HTR-8/SVneo (cell line): ENCODE measurements at places on chromosomes 1 and 21.

DNA sequence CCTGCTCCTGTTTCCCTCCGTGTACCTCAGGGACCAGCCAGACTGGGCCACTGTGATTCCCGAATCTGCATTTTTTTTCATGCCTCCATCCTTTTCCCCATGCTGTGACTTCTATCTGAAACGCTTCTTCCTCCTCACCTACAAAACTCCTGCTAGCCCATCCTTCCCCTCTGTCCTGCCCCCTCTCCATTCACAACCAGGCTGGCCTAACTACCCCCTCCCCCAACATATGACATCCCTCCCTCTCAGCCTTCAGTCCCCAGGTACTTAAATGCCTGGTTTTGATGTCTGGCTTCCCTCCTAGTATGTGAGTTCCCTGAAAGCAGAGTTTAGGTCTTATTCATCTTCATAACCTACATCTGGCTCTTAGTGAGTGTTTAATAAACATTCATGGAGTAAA is 82.7 kb downstream of the TAS1R2 start:
- no peak for DNase-seq

- DNase-seq, result no peak
These were observed 63.0 kb downstream of the TGFB2 start for GRCh38 chr1:218408135-218408534.

DNA sequence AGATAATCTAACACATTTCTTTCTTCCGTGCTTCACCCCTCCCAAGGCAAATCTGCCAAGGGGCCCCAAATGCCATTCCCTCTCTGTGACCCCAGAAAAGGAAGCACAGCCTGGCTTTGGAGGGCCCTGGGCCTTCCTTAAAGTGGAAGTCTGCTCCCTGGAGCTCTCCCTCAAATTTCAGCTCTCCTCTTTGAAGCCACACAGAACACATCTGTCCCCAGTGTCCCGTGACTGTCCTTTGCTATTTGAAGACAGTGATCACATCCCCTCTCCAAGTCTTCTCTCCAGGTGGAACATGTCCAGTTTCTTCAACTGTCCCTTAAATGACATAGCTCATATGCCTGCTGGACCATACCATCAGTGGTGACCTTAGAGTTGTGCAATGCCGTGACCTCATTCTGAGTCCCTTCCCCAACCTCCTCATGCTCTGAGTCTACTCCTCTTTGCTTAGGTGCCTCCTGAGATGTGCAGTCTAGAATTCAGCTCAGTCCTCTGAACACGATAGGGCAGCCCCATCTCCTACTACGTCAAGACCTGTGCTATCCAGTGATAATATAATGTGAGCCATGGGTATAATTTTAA is 18.4 kb upstream of the FOXO6 start:
- DNase-seq, result no peak

GRCh38 chr21:26137379-26138060 is 33.0 kb downstream of the APP start:
- DNase-seq, result no peak

DNA sequence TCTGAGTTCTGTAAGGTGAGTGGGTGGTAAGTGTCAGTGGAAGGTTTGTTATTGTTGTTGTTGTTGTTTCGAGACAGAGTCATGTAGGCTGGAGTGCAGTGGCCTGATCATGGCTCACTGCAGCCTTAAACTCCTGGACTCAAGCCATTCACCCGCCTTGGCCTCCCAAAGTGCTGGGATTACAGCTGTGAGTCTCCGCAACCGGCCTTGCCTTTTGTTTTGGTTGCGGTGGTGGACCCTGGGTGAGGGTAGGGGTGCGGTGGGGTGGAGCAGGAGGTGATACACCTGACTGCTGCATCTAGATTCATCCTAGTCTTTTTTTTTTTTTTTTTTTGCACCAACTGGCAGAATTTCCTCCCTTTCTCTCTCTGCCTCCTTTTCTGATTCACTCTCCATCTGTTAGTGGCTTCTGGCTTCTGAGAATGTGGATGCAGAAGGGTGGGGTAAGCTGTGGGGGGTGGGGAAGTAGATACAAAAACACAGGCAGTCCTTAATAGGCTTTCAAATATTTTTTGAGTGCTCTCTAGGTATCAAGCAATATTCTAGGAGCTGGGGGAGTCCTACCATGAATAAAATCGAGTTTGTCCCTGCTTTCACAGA is 4.6 kb upstream of the GMEB1 start:
- no peak for DNase-seq

DNA sequence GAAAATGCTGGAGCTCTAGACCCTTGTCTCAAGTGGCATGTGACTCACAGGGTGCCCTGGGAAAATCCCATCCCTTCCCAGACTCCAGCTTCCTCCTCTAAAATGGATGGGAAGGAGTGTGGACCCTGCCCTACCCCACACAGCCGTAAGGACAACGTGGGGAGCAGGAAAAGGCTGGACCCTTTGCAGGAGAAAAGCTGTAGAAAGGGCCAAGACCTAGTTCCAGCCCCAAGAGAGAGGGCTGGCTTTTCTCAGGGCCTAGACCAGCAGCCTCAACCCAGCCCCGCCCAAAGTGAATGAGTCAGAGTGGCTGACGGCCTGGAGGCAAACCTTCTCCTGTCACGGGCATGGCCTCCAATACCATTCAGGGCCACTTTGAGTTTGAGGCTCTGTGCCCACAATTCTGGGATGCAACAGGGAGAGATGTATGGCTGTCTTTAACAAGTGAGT is 1.1 kb downstream of the LAMB3 start:
- DNase-seq, result peak; percentile 74

GRCh38 chr1:31627930-31628559 is 10.6 kb downstream of the HCRTR1 start:
- no peak for DNase-seq

- DNase-seq, result no peak
These were observed 59.1 kb downstream of the EIF4G3 start for GRCh38 chr1:21117597-21118001.

DNA sequence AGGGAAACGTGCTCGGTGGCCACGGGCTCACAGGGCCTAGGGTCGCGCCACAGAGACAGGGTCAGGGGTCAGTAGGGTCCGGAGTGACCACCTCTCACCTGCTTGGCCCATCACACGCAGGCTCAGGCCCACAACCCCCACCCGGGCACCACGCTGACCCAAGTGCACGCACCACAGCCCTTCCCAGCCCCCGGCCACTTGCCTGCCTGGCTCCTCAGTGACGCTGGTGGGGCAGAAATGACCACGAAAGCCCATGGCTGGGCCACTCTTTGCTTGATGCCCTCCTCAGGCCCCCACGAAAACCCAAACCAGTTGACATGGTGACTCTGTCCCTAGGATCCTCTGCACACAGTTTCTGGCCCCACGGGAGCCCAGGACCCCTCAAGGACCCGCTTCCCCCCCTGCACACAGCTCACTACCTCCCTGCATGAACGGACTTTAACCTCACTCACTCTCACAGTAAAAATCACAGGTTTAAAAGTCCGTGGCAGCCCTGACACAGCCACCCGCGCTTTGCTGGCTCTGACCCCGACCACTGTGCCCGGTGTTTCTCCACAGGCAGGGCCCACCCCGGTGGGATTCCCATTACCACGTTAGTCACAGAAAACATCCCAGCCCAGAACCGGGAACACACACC is 20.7 kb downstream of the NADK start:
- DNase-seq, result no peak

- DNase-seq, result peak; percentile 72
These were observed at the start of gene COL18A1 for GRCh38 chr21:45404730-45405270. COL18A1 (plus strand) TSS chr21:45405165; CDS start chr21:45405231, 66 bp downstream.

GRCh38 chr1:93323185-93323820 is 22.4 kb upstream of the DR1 start:
- DNase-seq, result no peak

GRCh38 chr21:41168391-41169257 is 664 bp downstream of the BACE2 start:
- no peak for DNase-seq

GRCh38 chr1:37509181-37509580 is 5.4 kb downstream of the MEAF6 start:
- DNase-seq, result no peak

GRCh38 chr1:2277741-2278488 is 49.8 kb downstream of the SKI start:
- DNase-seq, result no peak

GRCh38 chr1:228082918-228083870 is 686 bp downstream of the ARF1 start:
- no peak for DNase-seq

DNA sequence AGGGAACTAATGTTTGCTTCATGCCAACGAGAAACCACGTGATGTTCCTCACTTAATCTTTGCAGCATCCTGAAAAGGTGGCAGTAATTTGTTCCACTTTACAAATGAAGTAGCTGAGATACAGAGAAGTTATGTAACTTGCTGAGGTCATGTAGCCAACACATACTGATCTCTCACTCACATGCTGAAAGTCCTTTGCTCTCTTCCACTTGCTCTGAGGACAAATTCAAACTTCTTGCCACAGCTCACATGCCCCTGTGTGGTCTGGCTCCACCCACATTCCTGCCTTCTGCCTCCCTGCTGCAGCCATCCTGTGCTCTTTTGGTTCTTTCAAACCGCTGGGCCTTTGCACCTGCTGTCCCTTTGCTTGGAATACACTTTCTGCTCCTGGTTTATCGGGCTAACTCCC is 55.4 kb downstream of the TMCO4 start:
- no peak for DNase-seq

GRCh38 chr21:39251326-39251725 is 62.1 kb downstream of the BRWD1 start:
- DNase-seq, result no peak

DNA sequence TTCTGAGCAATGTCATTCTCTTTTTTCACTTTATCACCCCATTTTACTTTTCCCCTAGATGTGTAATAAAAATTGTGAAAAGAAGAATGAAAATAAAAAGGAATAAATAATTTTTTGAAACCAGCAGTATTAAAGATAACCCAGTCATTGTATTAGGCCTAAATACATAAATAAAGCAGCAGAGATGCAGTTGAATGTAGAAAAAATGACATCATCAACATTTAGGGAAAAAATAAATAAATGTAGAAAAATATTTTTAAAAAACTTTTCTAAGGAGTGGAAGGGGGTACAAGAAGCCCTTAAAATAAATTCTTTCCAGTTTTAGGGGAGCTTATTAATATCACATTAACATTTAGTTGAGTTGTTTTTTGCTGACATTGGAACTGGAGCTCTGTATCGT is 15.3 kb upstream of the ENAH start:
- DNase-seq, result no peak

- no peak for DNase-seq
These were observed 71.9 kb downstream of the LHX9 start for GRCh38 chr1:197989058-197989457.

DNA sequence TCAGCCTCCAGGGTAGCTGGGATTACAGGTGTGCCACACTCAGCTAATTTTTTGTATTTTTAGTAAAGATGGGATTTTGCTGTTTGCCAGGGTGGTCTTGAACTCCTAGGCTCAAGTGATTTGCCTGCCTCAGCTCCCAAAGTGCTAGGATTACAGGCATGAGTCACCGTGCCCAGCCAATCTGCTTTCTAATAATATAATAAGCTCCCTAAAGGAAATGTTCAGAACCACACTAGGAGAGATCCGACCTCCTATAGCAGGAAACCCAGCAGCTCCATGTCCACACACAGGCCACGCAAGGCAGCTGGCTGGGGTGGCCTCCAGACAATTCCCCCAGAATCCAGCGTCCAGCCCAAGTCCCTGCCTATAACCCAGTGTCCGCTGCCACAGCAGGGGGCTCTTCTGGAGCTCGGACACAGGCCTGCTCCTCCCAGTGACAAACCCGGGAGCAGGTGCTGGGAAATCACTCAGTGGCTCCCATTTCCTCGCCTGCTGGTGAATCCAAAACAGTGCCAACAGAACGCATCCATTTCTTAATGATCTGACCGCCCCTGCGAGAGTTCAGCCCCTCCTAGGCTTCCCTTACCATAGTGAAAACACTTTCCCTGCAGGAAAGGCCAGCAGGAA is 7.5 kb downstream of the RIPK4 start:
- no peak for DNase-seq

GRCh38 chr1:172184506-172185191 is 235.8 kb upstream of the C1orf105 start:
- no peak for DNase-seq

DNA sequence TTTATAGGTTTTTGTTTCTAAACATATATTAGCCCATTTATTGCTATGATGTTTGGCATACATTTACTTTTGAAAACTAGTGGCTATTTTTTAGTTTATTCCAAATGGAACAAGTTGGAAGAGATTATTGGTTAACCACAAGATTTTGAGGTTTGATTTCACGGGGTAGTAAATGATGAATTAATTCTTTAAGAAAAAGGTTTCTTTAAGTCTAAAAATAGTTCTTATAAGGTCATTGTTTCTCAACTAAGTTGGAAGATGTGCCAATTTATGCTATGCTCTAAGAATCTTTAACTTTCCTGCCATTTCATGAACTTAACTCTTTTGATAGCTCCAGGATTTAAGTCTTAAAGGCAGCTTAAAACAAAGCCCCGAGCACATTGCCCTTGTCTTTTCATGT is 183.8 kb downstream of the LMO4 start:
- DNase-seq, result no peak

DNA sequence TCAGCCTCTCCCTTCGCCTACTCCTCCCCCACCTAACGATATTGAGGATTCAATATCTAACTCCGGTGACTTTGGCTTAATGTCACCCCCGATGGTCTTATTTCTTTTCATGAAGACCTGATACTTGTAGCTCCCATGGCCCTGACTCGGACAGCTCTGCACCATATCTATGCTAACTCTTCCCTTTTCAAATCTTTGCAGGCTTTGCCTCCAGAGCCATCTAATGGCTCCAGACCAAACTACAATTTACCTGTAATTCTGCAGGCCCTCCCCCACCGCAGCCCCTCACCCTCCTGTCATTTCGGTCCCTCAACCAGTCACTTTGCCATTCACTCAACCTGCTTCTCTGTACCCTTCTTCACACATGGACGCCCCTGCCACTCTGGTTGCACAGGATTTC is 7.9 kb upstream of the GSTM5 start:
- DNase-seq, result no peak

DNA sequence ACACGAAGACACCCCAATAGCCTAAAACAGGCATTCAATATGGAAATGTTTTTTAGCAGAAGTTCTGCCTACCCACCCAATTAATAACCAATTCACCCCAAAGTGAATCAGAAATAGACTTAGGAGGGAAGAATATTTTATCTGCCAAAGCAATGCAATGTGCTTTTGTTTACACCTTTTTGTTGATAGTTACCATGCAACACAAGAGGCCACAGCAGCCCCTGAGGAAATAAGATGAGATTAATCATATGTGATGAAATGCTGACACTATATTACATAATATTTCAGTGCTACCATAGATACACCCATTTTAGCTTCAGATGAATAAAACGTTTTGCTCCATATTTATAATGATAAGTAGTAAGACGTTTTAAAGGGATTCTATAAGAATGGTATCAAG is 60.9 kb upstream of the RGS2 start:
- no peak for DNase-seq

GRCh38 chr1:115059316-115059715 is 29.7 kb downstream of the TSHB start:
- no peak for DNase-seq

DNA sequence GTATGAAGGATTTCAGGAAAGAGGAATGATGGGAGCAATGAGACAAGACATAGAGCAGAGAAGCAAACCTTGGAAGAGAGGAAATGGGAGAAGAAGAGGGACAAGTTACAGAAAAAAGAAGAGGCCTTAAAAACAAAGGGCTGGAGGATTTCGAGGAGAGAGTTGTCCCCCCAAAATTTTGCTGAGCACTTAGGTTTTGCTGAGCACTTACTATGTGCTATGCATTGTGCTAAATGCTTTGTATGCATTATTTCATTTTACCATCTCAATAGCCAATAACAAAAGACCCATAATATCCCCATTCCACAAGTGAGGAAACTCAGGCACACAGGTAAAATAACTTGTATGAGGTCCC is 2.5 kb upstream of the TRIM63 start:
- no peak for DNase-seq

GRCh38 chr21:44047996-44048560 is 36.0 kb downstream of the TRAPPC10 start:
- no peak for DNase-seq

- no peak for DNase-seq
These were observed 17.0 kb downstream of the ZNF697 start for GRCh38 chr1:119631086-119631432.
